ENCODE measurements at places on chromosomes 12 and 14. TPM values are rescaled to one million over a fixed set of nuclear protein-coding genes. Genes with fewer than 3 reads are reported as not detected.

Gene IL22
- not detected for total RNA-seq

Gene ARMH4
- 1.3 TPM for total RNA-seq

Gene STXBP6
- not detected for total RNA-seq

Gene PTPRQ
- not detected for total RNA-seq

Gene OR9K2
- not detected for total RNA-seq

Gene OR6C6
- total RNA-seq, result not detected

Gene A2M
- 37.6 TPM for total RNA-seq

Gene P2RX2
- total RNA-seq, result not detected

Gene BMP4
- 103 TPM for total RNA-seq

Gene CCDC196
- total RNA-seq, result not detected

Gene HCAR1
- total RNA-seq, result under 0.01 TPM

Gene TMEM30B
- 0.33 TPM for total RNA-seq

Gene USP44
- 2.0 TPM for total RNA-seq

Gene AQP2
- not detected for total RNA-seq

Measured in vein endothelial cell (primary cell).